Germinal center (tissue), 1 donor: ENCODE measurements at places on chromosomes 12 and 14.

GRCh38 chr12:27101290-27101689, 18.9 kb upstream of the C12orf71 start:
- DNase-seq, result no peak

DNA sequence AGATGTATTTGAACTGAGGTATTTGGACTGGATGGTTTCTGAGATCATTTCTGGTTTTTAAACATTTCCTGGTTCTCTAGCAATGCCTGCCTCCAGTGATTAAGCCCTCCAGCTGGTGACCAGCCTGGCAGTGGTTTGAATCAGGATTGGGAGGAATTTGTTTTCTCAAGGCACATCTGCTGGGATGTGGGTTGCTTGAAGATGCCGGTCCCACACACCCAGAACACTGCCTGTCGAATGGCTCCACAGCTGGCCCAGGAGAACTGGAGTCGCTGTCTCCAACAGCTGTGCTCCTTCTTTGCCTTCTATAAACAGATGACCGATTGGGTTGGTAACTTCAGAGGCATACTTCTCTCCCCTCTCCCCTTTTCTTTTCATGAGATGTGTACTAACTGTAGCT, 258.0 kb upstream of the DDHD1 start:
- no peak for DNase-seq

DNA sequence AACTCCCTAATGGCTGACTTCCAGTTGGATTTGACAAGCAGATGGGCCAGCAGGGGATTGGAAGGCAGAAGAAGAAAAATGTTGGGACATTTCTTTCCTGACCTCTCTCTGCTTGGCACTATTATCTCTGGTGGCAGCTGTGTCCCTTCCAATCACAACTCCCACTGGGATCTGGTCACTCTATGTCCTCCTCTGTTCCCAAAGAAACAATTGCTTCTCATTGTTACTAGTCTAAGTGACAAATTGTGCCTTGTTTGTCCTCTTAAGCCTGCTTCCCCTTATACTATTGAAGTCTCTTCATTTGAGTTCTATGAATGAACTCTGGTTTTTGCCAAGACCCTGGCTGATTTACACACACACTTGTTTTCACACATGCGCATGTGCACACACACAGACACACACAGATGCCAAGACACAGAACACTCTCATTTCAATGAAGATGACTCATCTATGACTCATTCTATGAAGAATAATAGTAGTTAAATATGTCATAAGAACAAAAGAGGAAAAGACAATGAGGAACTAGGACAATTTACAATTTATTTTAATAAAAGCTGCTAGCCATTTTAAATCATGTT, 83.0 kb upstream of the FAR2 start:
- no peak for DNase-seq

DNA sequence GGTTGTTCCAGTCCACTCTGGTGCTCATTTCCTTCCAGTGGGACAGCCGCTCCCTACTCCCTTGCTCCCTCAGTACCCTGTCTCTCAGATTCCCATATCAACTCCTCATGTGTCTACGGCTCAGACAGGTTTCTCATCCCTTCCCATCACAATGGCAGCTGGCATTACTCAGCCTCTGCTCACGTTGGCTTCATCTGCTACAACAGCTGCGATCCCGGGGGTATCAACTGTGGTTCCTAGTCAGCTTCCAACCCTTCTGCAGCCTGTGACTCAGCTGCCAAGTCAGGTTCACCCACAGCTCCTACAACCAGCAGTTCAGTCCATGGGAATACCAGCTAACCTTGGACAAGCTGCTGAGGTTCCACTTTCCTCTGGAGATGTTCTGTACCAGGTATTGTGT, 69.9 kb downstream of the RAD52 start:
- DNase-seq, result no peak

GRCh38 chr12:18468246-18469075, 207.1 kb downstream of the PIK3C2G start:
- no peak for DNase-seq

DNA sequence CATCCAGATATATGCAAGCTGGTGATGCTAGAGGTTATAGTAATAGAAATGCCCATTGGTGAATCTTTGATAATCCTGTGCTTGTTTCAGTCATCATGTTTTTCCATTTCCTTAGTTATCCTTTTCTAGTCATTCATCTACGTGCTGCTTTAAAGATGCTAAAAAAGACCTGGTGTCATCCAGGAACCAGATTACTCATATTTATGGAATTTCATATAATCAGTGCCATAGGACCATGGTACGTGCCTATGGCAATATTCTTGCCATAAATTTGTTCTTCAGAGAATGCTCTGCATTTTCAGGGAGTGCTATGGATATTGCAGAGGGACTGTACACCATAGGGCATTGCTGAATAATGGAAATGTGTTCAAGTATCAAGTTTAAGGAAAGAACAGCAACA, 267.3 kb downstream of the AKAP6 start:
- no peak for DNase-seq

DNA sequence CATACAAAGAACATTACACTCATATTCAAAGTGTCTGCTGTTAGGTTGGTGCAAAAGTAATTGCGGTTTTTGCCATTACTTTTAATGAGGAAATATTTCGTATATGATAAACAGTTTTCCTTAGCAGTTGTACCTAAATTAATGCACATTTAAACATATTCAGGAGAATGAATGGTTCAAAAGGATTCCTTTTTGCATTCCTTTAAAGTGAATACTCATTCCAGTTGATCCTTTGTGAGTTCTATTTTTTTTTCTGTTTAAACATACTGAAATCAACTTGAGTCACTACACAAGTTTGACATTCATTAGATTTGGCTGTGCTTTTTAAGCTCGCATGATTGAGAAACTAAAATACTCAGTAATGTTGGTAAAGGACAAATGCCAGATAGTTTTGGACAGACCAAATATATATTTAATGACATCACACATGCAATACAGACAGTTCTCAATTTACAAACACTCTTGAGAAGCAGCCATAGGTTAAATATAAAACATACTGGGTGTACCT, 13.8 kb upstream of the SLC38A2 start:
- DNase-seq, result no peak

GRCh38 chr12:111788178-111788654, 21.5 kb downstream of the ALDH2 start:
- DNase-seq, result no peak

DNA sequence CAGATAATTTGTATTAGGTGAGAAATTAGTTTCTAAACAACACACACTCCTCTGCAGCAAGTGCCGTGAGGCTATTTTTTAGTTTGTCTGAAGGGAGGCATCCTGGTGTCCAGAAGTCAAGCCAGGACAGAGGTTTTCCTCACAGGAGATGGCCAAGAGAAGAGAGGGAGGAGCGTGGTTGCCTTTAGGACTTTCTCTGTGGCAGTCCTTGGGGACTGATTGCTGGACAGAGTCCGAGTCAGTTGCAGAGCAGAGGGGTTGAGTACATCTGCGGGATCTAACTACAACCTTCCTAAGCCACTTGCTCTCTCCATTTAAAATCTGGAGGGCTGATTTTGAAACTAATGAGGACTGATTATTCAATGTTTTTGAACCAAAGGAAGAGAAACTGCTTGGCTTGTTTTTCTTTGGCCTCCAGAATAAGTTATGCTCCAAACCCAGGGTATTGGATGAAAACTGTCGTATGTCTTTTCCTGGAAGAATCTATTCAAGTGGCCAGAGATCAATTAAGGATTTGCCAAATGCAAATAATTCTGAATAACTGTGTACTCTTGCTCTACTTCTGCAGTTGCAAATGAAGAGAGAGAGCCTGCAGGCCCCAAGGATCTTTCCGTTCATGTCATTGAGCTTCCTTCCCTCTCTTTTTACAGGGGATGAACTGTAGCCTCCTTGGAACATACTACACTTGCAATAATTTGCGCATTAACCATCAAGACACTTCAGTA, 1.2 kb downstream of the SLCO1C1 start:
- no peak for DNase-seq

DNA sequence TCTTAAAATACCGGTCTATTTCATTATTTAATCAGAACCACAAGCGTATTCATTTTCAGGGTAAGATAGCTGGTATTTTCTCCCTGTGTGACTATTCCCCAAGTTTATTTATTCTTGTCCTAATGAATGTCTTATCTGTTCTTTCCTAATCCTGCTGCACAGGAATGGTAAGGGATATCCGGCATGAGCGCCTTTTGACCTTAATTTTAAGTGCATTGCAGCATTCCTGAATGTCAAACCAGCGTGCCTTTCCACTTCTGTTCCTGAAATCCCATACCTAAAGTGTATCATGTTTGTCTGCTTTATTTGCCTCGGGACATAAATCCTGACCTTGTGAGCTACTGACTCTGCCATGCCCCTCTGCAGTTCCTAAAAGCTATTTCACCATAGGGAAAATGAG, 1713.2 kb upstream of the FLRT2 start:
- no peak for DNase-seq

DNA sequence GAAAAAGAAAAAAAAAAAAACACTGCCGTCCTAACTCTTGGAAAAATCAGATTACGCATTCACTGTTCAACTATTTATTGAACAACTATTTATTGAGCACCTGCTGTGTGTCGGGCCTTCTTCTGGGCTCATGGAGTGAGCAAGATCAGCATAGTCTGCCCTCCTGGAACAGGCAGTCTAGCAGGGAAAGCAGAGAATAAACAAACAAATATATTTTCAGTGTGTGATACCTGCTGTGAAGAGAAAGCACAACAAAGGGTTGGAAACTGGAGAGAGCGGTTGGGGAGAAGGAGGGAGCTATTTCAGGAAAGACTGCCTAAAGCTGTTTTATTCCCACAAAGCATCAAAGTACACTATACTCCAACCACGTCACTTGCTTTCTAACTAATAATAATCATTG, 10.8 kb downstream of the PROX2 start:
- DNase-seq, result no peak

- no peak for DNase-seq
These were observed 286.7 kb downstream of the ZFP36L1 start for GRCh38 chr14:68506021-68506644.

- DNase-seq, result no peak
These were observed 6.2 kb upstream of the BIN2 start for GRCh38 chr12:51330186-51330585.

- no peak for DNase-seq
These were observed 944 bp downstream of the CCND2 start for GRCh38 chr12:4274396-4275015.

GRCh38 chr14:71549421-71550050, 382.7 kb upstream of the RGS6 start:
- DNase-seq, result no peak

DNA sequence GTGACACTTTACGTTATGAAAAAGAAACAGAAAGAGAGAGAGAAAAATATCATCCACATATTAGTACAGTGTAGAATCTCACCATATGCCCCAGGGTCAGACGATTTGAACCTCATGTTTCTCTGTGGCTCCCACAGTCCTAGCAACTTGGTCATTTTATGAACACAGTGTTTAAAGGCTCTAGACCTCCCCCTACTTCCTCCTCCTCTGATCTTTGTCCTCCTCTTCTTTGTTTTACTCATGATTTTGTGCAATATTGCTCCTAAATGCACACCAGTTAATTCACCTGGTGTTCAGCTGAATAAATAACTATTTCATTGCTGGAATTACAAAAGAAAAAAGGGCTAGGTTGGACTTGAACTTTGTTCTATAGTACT, 18.2 kb downstream of the GLT1D1 start:
- no peak for DNase-seq

GRCh38 chr12:56086608-56087007, 6.6 kb downstream of the ERBB3 start:
- DNase-seq, result no peak

DNA sequence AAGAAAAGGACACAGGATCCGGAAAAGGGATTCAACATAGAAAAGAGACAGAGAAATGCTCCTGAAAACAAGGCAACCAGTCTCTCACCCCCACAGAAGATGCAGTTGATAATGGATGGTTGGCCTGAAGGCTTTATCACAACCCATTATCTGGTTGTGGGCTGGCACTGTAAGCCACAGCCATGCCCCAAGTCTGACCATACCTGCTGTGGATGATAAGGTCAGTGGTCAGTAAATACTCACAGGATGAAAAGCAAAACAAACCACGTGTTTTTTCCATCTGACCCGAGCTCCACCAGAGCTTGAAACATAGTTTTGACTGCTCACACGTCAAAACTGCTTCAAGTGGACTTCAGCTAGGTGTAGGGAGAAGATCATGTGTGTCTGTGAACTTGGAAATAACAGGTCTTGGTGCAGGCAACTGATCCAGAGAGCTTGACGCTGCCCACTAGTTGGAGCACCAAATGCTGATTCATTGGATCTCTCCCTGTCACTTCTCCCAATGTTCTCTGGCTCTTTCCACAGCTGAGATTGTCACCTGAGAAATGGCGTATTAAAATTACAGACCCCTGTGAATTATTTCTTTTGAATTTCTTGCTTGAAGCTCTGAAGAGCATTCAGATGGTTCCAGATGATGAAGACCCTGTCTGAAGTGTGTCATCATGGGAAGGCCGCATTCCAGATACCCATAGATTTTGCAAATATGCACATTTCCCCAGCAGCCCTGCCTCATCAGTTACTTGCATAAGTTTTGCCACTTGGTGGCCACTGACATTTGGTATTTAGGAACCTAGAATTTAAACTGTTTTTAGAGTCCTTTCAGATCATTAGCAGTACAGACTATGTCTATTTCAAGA, 8.5 kb downstream of the TMEM233 start:
- no peak for DNase-seq

DNA sequence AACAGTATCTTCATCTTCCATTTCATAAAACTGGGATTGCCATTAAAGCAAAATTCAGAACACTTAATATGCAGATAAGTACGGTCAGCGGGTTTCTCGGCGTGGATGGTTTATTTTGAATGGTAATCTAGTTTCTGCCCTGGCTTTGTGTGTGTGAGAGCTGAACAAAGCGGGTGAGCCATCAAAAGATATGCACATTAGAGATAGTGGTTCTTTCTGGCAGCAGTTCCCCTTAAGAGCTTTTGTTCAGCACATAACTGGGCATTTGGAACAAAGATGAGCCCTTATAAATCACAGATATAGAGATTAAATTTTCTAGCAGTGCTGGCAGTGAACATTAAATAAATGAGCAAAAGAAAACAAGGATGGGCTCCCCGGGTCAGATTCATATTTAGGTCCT, 207.5 kb downstream of the CALM1 start:
- DNase-seq, result no peak

DNA sequence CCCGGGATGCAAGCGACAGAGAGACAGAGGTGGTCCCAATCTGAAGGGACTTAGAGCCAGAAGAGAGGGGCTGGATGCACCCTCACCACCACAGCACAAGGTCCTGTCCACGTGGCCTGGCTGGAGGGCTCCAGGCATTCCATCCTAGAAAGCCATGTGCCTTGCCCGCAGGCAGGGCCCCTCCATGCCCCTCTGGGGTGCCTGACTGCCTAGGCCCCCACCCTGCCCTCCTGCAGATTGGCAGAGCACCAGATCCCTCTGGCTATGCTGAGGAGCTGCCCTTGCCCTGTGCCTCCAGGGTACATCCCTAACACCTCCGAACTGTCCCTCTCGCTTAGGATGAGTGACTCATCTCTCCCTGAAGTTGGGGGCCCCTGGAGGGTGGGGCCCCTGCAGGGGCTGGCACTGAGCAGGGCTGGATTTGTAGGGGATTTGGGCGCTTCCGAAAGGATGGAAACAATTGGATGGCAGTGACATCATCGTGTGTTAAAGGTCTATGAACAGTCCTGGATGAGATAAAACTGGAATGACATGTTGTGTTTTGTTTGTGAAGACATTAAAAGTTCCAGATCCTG, 50.9 kb downstream of the CHGA start:
- no peak for DNase-seq
